ENCODE measurements at places on chromosomes 5 and 9. TPM values are rescaled to one million over a fixed set of nuclear protein-coding genes. Genes with fewer than 3 reads are reported as not detected.

DNA sequence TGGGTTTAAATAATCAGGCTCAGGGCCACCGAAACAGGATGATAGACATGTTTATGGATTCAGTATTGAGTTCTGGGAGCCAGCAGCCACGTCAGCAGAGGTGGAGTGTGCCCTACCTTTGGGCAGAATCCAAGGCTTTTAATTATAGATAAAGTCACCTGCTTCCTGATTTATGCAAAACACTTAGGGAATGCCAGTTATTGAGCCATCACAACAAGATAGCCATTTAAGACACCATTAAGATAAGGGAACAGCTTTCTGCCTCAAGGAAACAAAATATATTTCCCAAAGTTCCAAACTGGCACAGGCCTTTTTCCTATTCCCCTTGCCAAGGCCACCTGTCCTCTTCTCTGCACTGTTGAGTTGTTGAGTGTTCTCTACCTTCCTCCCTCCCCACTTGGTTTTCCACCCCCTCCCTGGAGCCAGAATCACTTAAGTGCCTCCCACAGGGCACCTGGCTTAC lies 2.4 kb downstream of the CCL28 start:
- peaks cover 7% of the 10 kb centered on the region for H3K27me3 ChIP-seq
- peaks cover 4% of the 10 kb centered on the region for H3K36me3 ChIP-seq
- H3K4me1 ChIP-seq, result no peaks in the 10 kb centered on the region
- DNase-seq, result no peak
- H3K4me3 ChIP-seq, result no peak overlapping the region
- no peak overlapping the region for H3K27ac ChIP-seq

DNA sequence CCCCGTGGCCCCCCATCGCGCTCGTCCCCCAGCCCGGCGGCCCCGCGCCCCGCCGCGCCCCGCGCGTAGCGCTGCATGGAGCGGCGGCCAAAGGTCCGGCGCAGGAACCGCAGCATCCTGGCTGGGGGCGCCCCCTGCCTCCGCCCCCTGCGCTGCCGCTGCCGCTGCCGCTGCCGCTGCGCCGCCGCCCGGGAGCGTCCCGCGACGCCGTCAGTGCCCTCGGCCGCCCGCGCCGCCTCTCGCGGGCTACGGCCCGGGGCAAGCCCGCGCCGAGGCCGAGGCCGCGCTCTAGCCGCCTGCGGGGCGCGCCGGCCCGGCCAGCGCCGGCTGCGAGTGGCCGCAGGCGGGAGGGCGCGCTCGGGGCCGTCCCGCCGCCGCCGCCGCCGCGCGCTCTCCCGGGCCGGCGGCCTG lies 523 bp downstream of the EPB41L4B start:
- H3K27ac ChIP-seq, result no peak overlapping the region
- DNase-seq, result peak; percentile 63
- H3K27me3 ChIP-seq, result peaks cover 71% of the 10 kb centered on the region

DNA sequence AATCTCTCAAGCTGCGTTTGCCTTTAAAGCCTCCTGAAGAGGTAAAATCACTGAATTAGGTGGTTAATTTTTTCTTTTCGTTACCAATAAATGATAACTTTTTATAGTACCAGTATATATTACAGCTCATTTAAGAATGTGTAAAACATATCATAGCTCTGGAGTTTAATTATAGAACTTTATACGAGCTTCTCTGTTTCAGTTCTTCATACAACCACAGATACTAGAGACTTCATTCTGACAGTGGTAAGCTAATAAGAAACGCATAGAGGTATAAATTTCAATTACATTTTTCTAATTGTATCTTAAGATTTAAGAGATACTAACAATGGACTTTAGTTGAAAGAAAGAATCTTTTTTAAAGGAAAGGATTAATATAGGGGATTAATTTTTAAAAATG lies 73.9 kb downstream of the PBX3 start:
- no peaks in the 10 kb centered on the region for H3K27me3 ChIP-seq
- no peaks in the 10 kb centered on the region for H3K36me3 ChIP-seq
- no peak overlapping the region for H3K27ac ChIP-seq
- no peak overlapping the region for H3K4me3 ChIP-seq
- peaks cover 10% of the 10 kb centered on the region for H3K4me1 ChIP-seq

DNA sequence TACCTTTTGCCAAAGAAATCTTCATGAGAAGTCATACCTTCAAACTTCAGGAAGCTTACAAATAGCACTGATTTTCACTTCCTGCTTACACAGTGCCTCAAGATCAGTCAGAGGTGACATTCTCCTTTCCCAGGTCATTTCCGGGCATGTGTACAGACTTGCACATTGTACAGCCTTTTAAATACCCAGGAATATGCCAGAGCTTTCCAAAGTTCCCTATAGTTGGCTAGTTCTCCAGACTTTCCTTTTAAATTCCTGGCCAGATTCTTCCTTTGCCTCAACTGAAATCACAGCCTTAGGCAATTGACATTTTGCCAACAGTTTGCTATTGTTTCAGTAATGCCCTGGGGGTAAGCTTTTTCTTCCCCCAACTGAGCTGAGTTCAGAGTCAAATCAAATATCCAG lies 47.2 kb downstream of the RFX3 start:
- DNase-seq, result peak; percentile 60
- peaks cover 51% of the 10 kb centered on the region for H3K4me1 ChIP-seq
- no peaks in the 10 kb centered on the region for H3K27me3 ChIP-seq
- H3K4me3 ChIP-seq, result peak overlapping the region; percentile 78
- peaks cover 18% of the 10 kb centered on the region for H3K36me3 ChIP-seq
- H3K27ac ChIP-seq, result peak overlapping the region; percentile 67

DNA sequence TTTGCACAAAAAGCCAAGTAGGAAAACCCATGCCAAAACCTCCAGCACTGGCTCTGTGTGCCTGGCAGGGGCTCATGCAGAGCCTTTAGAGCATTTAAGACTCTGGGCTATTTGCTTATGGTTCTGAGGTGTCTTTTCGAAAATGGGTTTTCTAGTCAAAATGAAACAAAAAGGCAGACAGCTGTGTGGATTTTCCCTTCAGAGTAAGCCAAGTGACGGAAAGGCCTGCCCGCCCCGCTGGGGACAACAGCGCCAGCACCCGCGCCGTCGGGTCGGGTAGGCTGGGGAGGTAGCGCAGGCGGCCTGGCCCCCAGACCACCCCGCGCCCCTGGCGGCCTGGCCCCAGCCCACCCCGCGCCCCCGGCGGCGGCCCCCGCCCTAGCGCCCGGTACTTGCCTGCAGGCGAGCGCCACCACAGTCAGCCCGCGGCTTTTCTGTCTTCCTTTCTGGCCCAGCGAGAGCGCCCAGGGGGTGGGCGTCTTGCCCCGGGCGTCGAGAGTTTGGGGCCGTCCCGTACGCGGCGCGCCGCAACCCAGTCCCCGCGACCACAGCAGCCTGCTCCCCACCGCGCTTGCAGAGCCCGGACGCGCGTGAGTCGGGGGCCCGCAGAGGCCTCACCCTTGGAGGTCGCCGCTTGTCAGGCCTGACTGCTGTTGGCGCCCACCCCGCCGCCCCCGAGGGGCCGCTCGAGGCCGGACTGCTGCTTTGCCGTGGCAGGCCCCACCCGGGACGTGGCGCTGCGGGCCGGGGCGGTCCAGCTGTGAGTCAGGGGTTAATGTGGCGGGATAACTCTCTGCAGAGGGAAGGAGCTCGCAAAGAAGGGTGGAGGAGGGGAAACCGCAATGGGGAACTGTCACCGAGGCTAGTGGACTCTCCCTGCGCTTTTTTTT lies at the start of gene TICAM2:
TICAM2 (minus strand) TSS at position 779 of the 890 bp plus-strand sequence. CDS start 21,223 bp downstream, outside the sequence.
- H3K4me1 ChIP-seq, result peaks cover 25% of the 10 kb centered on the region
- peaks cover 20% of the 10 kb centered on the region for H3K36me3 ChIP-seq
- peak; percentile 90 for DNase-seq
- H3K4me3 ChIP-seq, result peak within 1 kb of the TSS; percentile 47
- peak within 1 kb of the TSS; percentile 62 for H3K27ac ChIP-seq

DNA sequence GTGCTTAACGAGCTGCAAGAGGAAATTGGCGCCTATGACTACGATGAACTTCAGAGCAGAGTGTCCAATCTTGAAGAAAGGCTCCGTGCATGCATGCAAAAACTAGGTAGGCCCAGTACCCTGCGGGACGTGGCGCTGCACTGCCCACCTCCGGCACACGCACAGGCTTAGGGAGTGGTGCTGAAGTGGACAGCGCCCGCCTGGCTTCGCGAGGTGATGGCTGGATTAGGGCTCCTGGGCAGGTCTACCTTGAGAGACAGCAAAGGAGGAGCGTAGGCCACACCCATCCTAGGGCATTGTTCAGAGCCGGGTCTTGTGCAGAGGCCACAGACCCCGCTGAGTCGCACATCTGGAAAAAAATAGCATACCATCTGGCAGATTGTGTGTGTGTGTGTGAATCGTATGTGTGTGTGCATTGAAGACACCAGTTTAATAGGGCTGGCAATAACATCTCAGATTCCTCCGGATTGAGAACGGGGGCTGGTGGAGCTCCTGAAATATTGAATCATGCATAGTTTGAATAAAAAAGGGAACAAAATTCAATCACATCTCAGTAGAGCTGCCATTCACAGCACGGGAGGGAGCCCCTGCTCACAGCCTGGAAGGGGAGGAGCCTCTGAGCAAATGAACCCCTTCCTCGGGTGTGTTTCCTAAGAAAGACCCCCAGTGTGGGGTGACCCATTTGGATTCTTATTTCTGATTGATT lies 11.1 kb downstream of the OLFM1 start:
- H3K27me3 ChIP-seq, result peaks cover 2% of the 10 kb centered on the region
- H3K27ac ChIP-seq, result no peak overlapping the region
- H3K36me3 ChIP-seq, result no peaks in the 10 kb centered on the region
- peak; percentile 75 for DNase-seq

- no peak for DNase-seq
- H3K4me1 ChIP-seq, result no peaks in the 10 kb centered on the region
- no peaks in the 10 kb centered on the region for H3K36me3 ChIP-seq
- no peak overlapping the region for H3K27ac ChIP-seq
Observed at GRCh38 chr9:100492952-100493351, 20.0 kb downstream of the TMEFF1 start.

DNA sequence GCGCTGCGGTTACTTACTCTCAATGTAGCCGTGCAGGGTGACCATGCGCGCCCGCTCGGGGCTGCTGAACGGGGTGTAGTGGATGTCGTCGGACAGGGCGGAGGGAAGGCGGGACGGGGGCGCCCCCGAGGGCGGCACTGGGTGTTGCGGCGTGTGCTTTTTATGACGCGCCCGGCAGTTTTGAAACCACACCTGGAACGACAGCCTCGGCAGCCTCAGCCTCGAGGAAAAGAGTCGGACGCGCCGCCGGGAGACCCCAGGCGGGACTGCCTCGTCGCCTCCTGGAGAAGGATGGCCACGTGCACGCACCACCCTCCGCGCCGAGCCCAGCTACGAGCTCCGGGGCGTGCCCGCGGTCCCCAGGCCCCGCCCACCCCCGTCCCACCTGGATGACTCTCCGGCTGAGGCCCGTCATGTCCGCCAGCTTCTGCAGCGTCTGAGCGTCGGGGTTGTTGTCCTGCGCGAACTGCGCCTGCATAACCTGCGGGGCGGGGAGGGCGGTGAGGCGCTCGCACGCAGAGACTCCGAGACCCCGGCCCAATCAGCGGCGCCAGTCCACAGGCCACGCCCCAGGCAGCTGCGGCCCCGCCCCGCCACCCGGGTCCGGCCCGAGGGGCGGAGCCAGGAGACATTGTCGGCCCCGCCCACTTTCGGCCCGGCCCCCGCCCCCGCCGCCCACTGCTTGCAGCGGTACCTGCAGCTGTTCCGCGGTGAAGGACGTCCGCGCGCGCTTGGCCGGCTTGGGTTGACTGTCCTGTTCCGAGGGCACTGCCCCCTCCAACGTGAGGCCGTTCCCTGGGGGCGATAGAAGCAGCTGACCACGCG lies 15.0 kb downstream of the LHX6 start:
- H3K27me3 ChIP-seq, result peaks cover 68% of the 10 kb centered on the region
- H3K27ac ChIP-seq, result no peak overlapping the region
- no peaks in the 10 kb centered on the region for H3K36me3 ChIP-seq
- DNase-seq, result peak; percentile 91
- peak overlapping the region; percentile 60 for H3K4me3 ChIP-seq
- peaks cover 14% of the 10 kb centered on the region for H3K4me1 ChIP-seq

DNA sequence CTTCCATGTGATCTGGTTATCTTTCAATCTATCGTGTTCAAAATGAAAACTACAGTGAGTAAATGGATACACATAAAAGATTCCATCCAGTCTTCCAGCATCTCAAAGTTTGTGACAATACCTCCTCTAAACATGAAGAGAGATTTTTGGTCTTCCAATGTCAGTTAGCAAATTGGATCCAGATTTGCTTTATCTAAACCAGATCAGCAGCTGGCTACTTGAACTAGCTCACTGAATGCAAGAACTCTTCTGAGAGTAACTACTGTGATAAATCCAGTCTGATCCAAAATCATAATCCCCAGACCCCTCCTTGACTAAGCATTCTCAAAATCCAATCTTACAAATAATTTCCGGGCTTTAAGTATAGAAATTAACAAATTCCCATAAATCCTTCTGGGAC lies 2177.9 kb upstream of the C9orf72 start:
- no peaks in the 10 kb centered on the region for H3K4me1 ChIP-seq
- H3K4me3 ChIP-seq, result no peak overlapping the region
- DNase-seq, result no peak
- H3K27me3 ChIP-seq, result no peaks in the 10 kb centered on the region
- H3K36me3 ChIP-seq, result no peaks in the 10 kb centered on the region

DNA sequence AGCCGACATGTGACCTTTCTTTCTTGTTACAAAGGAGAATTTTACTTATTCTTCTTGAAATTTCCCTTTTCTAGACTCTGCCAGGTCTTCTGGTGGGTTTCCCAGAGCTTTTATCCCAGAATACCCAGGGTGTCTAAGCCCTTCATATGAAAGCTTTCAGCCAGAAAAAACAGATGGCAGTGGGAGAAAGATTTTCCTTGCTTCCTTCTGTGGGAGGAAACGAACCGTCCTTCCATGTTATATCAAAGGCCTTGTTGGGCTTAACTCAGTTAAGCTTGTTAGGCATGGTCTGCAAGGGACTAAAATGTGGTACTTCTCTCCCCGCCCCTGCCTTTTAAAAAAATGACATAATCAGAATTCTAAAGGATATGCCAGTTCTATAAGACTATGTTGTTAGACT lies 47.5 kb downstream of the SPATA31D1 start:
- DNase-seq, result no peak
- no peak overlapping the region for H3K27ac ChIP-seq
- H3K27me3 ChIP-seq, result no peaks in the 10 kb centered on the region
- H3K36me3 ChIP-seq, result no peaks in the 10 kb centered on the region
- no peaks in the 10 kb centered on the region for H3K4me1 ChIP-seq

GRCh38 chr5:138708791-138709190 lies 44.4 kb upstream of the CTNNA1 start:
- peaks cover 38% of the 10 kb centered on the region for H3K27me3 ChIP-seq
- H3K4me3 ChIP-seq, result no peak overlapping the region
- DNase-seq, result no peak
- no peaks in the 10 kb centered on the region for H3K36me3 ChIP-seq
- H3K27ac ChIP-seq, result no peak overlapping the region

PCDHA2 gene
- not detected for total RNA-seq

ENG gene
- total RNA-seq, result 32.4 TPM

RFX3 gene
- total RNA-seq, result 12.8 TPM

SLC6A7 gene
- total RNA-seq, result not detected

PAXX gene
- total RNA-seq, result 90.2 TPM

ANKRD34B gene
- total RNA-seq, result not detected

ATOSB gene
- 3.7 TPM for total RNA-seq

ALAD gene
- 24.9 TPM for total RNA-seq
